ENCODE measurements at places on chromosomes 6 and 20.

- DNase-seq: no peak
These were observed 101.5 kb downstream of the CD2AP start for GRCh38 chr6:47579040-47579439.

DNA sequence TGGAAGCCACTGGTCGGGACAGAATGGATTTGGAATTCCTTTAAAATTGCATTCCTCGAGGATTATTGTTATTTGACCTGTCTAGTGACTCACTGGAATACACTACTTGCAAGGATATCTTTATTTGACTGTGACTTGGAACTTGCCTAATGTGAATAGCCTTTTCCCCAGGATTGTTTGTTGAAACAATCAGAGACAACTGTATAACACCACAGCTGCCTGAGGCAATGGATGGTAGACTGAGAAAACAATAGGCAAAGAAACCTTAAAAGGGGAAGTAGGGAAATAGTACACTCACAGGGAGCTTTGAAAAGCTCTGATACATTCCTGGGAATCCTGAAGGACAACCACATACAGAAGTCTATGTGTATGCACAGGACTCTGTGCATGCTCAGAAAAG, 465.3 kb downstream of the BMP2 start:
- DNase-seq: no peak

GRCh38 chr6:45722876-45723275, 292.8 kb downstream of the CLIC5 start:
- DNase-seq: no peak

- DNase-seq: no peak
These were observed 1353.4 kb upstream of the GJE1 start for GRCh38 chr6:140779341-140779740.

DNA sequence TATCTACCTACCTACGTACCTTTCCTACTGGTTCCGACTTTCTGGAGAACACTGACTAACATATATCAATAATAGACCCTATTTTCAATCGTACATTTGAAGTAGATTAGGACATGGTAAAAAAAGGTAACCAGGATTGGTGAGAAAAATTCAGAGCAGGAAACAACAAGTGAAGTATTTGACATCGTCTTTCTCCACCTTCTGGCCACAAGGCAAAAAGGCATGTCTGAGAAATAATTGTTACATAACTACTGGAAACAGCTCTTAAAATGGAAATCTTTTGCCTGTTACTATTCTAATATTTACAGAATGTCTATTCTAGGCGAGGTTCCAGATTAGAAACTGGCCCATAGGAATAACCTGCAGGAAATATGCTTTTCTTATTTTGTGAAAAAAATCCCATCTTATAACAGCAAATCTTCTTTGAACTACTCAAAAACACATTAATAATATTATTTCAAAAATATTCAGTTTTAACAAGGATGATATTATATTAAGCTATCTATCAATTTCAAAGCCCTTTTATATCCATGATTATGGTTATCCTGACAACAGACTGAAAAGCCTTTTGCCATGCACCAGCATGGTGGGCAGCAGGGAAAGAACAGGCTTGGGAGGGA, 80.8 kb downstream of the RCAN2 start:
- DNase-seq: peak; percentile 7

DNA sequence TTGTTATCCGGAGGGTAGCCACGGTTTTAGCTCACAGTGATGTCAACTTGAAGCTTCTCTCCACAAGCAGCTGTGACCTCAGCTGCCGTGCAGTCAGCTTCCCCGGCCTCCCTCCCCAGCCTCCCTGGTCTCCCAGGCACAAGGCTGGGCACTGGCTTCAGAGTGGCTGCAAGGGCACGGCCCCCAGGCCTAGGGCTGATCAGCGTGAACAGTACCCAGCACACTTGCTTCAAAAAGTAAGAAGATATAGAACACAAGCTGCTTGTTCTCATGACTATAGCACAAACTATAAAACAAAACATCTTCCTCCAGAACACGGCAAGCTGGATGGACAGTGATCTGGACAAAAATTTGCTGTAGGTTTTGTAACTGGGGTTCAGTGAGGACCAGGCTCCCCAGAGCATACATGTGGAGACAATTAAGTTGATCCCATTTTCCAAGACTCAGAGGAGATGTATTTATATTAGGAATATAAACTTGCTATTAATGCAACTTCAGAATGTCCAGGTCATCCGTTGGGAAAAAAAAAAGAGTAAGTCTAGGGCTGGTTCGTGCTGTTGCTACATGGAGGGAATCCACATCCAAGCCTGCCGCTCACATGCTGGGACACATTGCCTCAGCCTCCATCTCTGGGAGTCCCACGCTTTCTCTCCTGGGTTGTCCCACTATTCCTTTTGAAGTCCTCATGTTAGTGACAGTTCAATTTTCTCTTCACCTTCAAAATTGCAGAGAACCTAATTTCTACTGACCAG, 199.4 kb upstream of the THBS2 start:
- no peak for DNase-seq

GRCh38 chr6:133355922-133356321, 114.8 kb downstream of the EYA4 start:
- no peak for DNase-seq

DNA sequence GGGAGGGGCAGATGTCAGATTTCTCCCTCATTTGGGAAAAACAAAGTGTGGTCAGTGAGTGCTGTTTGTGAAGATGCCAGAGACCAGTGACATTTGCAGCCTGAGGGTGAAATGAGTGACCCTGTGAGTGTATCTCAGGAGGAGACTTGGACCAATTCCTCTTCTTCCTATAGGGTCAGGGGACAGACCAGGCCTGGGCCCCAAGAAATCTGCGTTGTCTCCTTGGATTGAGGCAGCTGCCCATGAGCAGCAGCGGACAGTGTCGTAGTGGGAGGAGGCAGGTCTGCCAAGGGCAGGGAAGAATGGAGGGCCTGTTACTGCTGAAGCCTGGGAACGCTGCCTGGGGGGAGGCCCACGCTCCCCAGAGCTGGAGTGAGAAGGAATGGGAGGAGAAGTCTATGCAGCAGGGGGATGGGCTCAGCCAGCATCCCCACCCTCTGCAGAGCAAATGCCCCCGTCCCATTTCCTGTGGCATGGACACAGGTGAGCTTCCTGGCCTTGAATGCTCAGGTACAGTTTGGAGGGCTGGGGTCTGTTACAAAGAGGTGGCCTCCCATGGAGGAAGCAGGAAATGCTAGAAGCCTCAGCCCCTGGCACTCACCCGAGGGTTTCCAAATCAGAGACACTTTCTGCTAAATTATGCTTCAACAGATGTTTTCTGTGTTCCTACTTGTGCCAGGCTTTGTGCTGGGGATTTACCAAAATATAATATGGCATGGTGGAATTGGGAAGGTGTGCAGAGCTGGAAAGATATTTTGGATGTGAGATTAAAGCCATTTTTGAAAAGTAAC, 29.8 kb downstream of the DAAM2 start:
- no peak for DNase-seq

DNA sequence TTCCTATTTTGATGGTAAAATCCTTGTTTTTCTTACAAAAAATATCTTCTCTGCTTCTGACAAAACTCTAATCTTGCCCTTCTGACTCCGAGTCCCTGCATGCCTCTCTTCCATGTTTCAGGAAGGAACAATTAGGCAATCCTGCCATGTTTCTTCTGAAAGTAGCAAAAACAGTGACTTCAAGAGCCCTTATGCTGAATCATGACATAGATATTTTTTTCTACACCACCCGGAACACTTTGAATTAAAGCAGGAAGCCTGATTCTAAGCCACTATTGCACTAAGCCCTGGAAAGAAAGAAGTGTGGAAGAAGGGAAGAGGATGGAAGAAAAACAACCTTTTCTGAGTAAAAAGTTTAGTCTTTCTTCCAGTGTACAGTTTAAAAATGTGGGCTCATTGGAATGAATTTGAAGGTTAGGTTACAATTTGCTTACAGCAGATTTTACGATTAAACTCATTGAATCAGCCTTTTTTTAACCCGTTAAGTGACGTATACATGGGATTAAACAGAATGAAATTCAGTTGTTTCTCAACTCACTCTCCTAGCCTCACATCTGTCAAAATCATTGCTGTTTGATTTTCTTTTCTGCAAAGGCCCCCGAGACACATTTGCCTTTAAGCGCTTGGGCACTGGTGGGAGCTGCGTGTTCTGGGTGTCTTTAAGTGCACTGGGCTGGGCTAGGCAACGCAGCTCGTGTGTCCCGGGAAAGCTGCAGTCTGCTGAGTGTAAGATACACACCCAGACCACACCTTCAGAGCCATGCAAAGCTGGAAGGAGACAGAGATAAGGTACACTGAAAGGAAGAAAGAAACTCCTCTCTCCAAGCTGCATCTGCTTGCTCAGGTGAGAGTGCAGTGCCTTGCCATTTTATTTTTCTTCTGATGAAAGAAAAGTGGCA, 159.4 kb upstream of the CITED2 start:
- no peak for DNase-seq

DNA sequence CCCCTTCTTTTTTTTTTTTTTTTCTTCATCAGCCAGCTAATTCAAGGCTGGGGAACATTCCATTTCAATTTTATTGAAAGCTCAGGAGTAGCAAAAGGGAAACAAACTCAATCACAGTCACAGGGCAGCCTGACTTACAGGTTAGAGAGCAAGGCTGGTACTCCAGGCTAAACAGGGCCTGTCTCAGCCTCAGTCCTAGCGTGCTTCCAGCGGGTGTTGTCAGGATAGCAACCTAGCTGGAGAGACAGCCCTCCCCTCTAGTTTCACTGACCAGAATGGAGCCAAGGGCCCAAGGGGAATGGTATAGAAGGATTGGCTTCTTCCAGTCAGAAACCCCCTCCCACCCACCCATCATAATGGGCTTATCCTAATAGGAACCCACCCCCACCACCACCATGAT, 132.9 kb downstream of the PXDC1 start:
- no peak for DNase-seq

- no peak for DNase-seq
These were observed 19.2 kb downstream of the MRPS18A start for GRCh38 chr6:43668151-43669028.

DNA sequence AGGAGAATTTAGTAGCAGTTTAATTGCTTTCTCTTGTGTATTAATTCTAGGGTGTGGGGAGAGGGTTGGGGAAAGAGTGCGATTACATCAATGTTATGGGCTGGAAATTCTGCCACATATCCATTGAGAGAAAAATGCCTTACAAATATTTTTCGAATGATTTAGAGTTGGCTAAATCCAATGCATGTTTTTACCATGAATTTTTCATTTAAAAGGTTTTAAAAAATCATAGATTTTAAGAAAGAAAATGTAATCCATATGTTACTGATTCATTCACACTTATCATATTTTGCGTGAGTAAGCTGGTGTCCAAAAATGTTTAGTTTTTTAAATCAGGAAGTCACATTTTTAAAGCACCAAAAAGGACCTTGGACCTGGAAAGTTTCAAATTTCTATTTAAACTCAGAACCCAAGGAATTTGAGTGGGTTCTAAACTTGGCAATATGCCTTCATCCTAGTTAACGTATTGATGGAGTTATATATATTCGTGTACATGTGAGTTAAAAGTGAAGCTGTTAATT, 627.4 kb upstream of the CITED2 start:
- no peak for DNase-seq

GRCh38 chr6:24631671-24632070, 14.3 kb downstream of the KIAA0319 start:
- DNase-seq: no peak

DNA sequence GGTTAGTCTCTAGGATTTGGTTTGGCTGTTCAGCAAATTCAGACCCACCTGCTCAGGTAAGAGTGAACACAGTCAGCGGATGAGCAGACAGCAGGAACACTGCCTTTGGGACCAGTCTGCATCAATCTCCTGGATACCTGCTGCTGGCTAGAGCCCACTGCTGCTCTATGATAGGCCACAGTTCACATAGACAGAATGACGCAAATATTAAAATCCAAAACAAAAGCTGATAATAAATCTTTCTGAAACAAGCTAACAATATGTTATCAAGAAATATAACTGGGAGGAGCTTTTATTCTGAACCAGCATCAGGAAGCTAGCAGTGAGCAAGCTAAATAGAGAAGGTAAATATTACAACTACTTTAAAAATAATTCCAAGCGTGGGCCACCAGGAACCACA, at the start of gene TAAR1:
Gene TAAR1, minus strand, starts transcription at position 101 of the 400 bp plus-strand sequence. CDS start 13,179 bp downstream, outside the sequence.
- no peak for DNase-seq

DNA sequence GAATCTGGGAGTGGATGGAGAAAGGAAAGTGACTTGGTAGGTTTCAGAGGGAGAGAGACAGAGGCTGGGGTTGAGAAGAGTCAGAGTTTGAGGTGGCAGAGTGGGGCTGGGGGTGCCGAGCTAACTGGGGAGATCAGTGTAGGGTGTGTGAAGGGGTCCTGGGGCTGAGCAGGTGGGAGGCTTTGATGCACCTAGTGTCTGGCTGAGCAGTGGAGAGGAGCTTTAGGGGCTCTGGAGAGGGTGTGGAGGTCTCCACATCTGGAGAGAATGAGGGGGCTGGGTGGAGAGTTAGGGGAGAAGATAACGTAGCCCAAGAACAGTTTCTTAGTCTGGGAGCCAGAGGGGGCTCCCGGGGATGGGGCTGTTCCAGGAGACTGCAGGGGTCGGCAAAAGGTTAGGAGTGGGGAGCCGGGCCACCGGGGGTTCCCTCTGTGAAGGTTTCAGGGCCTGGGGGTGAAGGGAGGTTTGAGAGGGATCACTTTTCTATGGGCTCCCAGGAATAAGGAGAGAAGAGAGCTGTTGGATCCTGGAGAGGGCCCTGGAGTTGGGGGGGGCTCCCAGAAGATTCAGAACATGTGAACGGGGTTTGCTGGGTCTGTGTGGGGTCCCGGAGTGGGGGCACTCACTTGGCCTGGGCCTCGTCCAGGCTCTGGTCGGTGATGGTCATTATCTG, 797 bp downstream of the PBX2 start:
- no peak for DNase-seq

- DNase-seq: no peak
These were observed 128.0 kb downstream of the DLL1 start for GRCh38 chr6:170162775-170163404.

- DNase-seq: no peak
These were observed 772.8 kb upstream of the GJE1 start for GRCh38 chr6:141359953-141360352.

DNA sequence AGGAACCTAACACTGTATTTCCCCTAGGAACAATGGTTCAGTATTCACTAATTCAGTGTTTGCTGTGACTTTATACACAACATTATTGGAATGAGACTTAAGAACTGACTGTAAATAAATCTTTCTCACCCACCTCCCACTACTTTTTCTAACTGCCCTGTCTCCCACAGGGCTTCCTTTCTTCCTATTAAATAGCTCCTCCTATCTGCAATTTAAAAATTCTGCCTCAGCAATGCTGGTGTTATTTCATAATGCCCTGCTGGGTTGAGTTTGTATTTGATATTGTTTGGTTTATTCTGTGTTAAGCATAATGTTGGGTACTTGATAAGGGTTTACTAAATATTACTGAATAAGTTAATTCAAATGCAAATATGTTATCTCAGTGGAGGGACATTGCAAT, 573.1 kb upstream of the RNF217 start:
- DNase-seq: no peak

DNA sequence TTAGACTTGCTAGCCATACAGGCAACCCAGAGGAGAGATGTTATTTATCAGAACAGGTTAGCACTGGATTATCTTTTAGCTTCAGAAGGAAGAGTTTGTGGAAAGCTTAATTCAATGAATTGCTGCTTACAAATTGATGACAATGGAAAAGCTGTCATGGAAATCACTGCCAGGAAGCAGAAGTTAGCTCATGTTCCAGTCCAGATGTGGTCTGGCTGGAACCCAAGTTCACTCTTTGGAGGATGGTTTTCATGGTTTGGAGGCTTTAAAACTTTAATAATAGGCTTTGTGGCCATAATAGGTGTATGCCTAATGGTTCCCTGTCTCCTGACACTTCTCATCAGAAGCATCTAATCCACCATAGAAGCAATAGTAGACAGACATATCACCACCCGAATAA, 699.0 kb downstream of the PHF3 start:
- no peak for DNase-seq
